ENCODE measurements at places on chromosomes 3 and 15. TPM values are rescaled to one million over a fixed set of nuclear protein-coding genes. Genes with fewer than 3 reads are reported as not detected.

Gene ROPN1B
- total RNA-seq, result not detected

Gene THBS1
- total RNA-seq, result 0.83 TPM

Gene NMB
- total RNA-seq, result 6.9 TPM

Gene GRAMD1C
- total RNA-seq, result 2.1 TPM

Gene DZIP1L
- total RNA-seq, result 3.3 TPM

Gene PDE12
- total RNA-seq, result 17.1 TPM

Gene TIMP4
- total RNA-seq, result not detected

GRCh38 chr3:45778761-45779201 lies 17.6 kb downstream of the SLC6A20 start:
- no peaks in the 10 kb centered on the region for H3K4me1 ChIP-seq
- no peaks in the 10 kb centered on the region for H3K36me3 ChIP-seq
- H3K4me3 ChIP-seq, result no peak overlapping the region

DNA sequence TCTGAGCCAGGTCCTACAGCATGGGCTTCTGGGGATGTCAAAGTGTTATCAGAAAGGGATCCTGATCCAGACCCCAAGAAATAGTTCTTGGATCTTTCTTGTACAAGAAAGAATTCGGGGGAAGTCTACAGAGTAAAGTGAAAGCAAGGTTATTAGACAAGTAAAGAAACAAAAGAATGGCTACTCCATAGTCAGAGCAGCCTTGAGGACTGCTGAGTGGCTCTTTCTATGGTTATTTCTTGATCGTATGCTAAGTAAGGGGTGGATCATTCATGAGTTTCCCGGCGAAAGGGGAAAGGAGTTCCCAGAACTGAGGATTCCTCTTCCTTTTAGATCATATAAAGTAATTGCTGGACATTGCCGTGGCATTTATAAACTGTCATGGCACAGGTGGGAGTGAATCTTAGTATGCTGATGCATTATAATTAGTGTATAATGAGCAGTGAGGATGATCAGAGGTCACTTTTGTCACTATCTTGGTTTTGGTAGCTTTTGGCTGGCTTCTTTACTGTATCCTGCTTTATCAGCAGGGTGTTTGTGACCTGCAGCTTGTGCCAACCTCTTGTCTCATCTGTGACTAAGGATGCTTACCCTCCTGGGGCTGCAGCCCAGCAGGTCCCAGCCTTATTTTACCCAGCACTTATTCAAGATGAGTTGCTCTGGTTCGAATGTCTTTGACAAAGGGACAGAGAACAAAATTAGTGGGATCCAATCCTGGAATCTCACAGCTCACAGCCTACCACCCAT lies 41.0 kb downstream of the CRYGS start:
- H3K27me3 ChIP-seq, result peaks cover 8% of the 10 kb centered on the region
- no peaks in the 10 kb centered on the region for H3K4me1 ChIP-seq
- H3K36me3 ChIP-seq, result peaks cover 12% of the 10 kb centered on the region

GRCh38 chr3:158108445-158108985 lies 1.4 kb upstream of the RSRC1 start:
- no peak for DNase-seq
- peaks cover 3% of the 10 kb centered on the region for H3K36me3 ChIP-seq
- peak overlapping the region; percentile 97 for H3K27ac ChIP-seq
- H3K4me3 ChIP-seq, result peak overlapping the region; percentile 94
- peaks cover 29% of the 10 kb centered on the region for H3K4me1 ChIP-seq
- H3K27me3 ChIP-seq, result peaks cover 47% of the 10 kb centered on the region

DNA sequence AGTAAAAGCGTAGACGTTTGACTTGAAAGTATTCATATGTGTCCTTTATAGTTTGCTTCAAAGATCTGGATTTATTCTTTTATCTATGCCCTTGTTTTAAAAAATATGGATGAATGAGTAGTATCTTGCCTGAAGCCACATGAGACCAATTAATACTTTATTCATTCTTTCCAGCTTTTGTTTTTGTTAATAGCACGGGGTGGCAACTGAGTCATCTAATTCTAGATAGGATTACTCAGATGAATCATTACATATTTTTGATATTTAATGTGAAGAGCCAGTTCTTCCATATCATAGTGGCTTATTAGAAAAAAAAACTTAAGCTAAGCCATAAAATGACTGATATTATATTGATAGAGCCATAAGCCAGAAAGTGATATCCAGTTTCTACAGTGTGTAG lies 121.9 kb downstream of the BBX start:
- no peak overlapping the region for H3K4me3 ChIP-seq
- DNase-seq, result no peak
- H3K36me3 ChIP-seq, result peaks cover 4% of the 10 kb centered on the region
- peaks cover 20% of the 10 kb centered on the region for H3K4me1 ChIP-seq
- no peaks in the 10 kb centered on the region for H3K27me3 ChIP-seq
- H3K27ac ChIP-seq, result no peak overlapping the region

DNA sequence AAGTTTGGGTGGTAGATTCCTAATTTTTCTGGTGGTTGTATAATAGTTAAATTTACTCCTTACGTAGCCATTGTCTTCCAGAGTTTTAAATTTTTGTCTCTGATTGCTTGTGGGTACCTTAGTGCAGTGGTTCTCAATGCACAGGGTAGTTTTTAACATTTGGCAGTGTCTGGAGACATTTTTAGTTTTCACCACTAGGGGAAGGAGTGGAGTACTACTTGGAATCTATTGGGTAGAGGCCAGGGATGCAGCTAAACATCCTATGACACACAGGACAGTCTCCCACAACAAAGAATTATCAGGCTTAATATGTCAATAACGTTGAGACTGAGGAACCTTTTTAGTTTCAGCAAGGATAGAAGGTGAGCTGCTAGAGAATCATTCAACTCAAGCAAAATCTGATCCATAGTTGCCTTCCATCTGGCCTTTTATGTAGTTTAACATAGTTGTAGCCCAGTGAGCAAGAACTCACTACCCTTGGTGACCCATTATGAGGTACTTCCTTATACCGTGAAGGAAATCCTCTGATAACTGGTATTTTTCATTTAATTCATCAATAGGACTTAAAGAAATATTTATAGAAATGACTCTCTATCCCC lies 8.6 kb upstream of the STX19 start:
- H3K4me1 ChIP-seq, result no peaks in the 10 kb centered on the region
- DNase-seq, result no peak
- no peak overlapping the region for H3K27ac ChIP-seq
- no peaks in the 10 kb centered on the region for H3K36me3 ChIP-seq
